Right atrium auricular region (tissue), 2 donors: ENCODE measurements at places on chromosomes 5 and 9. TPM values are rescaled to one million over a fixed set of nuclear protein-coding genes. Genes with fewer than 3 reads are reported as not detected.
A peak's percentile ranks its signal among the peaks of the same experiment; 100 is the strongest.

- H3K36me3 ChIP-seq = no peaks in the 10 kb centered on the region
- H3K27ac ChIP-seq = no peak overlapping the region
Observed at GRCh38 chr9:6869081-6869948, 111.5 kb downstream of the KDM4C start.

DNAH5 gene
- total RNA-seq = 0.08 TPM

DNA sequence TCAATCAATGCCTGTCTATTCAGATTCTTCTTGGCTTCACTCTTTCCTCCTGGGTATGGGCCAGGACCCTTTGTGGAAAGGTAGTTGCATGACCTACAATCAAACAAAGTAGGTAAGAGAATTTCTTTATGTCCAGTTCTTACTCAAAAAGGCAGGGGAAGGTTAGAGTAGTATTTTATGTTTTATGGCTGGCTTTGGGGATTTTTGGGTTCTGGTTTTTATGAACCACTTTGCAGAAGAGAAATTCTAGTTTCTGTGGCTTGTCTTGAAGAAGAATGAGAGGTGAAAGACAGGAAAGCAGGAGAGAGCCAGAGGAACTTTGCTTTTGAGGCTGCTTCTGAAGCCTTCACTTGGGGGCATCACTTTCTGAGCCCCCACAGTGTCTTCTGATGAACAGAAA lies 14.7 kb upstream of the CRHBP start:
- no peaks in the 10 kb centered on the region for H3K27me3 ChIP-seq
- H3K4me1 ChIP-seq = no peaks in the 10 kb centered on the region
- no peak overlapping the region for H3K4me3 ChIP-seq

SLIT3 gene
- 66.1 TPM for total RNA-seq

DNA sequence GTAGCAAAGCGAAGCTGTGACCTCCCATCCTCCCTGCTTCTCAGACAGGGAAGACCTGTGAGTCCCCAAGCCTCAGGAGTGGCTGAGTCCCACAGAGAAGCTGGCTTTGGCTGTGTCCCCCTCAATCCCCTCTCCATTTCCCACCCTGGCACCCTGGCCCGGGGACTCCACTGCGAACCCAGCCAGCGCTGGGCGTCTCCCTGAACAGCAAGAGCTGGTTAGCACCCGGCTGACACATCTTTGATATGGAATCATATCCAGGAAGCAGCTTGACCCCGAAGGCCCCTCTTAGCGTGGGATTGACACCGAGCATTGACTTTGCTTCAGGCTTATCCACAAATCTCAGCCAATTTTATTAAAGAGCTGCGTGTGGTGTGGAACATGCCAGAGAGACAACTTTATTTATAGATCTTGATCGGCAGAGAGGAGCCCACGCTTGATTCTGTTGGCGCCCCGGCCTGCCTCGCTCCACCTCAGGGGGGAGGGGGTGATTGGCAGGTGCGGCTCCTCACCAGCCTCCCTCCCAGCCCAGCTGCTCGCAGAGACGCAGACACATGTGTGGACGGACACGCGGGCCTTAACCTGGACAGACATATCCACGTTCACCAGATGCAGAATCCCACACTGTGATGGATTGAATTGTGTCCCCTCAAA lies 120.7 kb upstream of the MVB12B start:
- H3K4me3 ChIP-seq = no peak overlapping the region
- H3K27ac ChIP-seq = no peak overlapping the region
- no peaks in the 10 kb centered on the region for H3K36me3 ChIP-seq
- no peaks in the 10 kb centered on the region for H3K4me1 ChIP-seq
- no peaks in the 10 kb centered on the region for H3K27me3 ChIP-seq

- H3K27me3 ChIP-seq = no peaks in the 10 kb centered on the region
- no peaks in the 10 kb centered on the region for H3K36me3 ChIP-seq
- H3K27ac ChIP-seq = peak within 1 kb of the TSS; percentile 94
- H3K4me1 ChIP-seq = peaks cover 55% of the 10 kb centered on the region
- H3K4me3 ChIP-seq = peak within 1 kb of the TSS; percentile 37
Observed at GRCh38 chr5:191036-191948, at the start of gene LRRC14B. TSS of gene LRRC14B (plus strand) at chr5:191495. CDS start at chr5:191539, 44 bp downstream.

- H3K27ac ChIP-seq = no peak overlapping the region
- H3K4me1 ChIP-seq = no peaks in the 10 kb centered on the region
- no peaks in the 10 kb centered on the region for H3K27me3 ChIP-seq
Observed at GRCh38 chr9:18173923-18174322, 300.0 kb upstream of the ADAMTSL1 start.

GRCh38 chr9:124522121-124523098 lies 15.2 kb upstream of the NR5A1 start:
- H3K27ac ChIP-seq = no peak overlapping the region
- no peaks in the 10 kb centered on the region for H3K27me3 ChIP-seq
- H3K4me1 ChIP-seq = peaks cover 5% of the 10 kb centered on the region
- no peaks in the 10 kb centered on the region for H3K36me3 ChIP-seq
- H3K4me3 ChIP-seq = no peak overlapping the region

BICD2 gene
- total RNA-seq = 32.2 TPM

PCDHA11 gene
- total RNA-seq = 0.96 TPM

DNA sequence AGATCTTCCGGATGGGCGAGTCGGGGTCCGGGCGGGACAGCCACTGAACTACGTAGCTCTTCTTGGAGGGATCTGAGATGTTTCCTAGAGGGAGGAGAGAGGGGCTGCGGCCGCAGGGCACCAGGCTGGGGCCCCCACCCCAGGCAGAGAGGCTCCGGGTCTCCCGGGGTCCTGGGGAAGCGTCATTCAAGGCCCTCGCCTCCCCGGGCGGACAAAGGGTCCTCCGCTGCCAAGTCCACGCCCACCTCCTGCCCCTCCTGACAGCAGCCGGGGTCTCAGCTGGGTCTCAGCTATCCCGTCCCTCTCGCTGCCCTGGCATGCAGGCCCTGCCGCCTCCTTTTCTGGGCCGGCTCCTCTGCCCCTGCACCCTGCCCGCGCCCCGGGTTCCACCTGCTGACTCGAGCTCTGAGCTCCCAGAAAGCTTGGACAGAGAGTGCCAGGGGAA lies 61.5 kb downstream of the ZNF354C start:
- H3K27ac ChIP-seq = no peak overlapping the region
- no peaks in the 10 kb centered on the region for H3K36me3 ChIP-seq
- no peak overlapping the region for H3K4me3 ChIP-seq

GOLGA1 gene
- 17.2 TPM for total RNA-seq

GRCh38 chr5:127812570-127812969 lies 109.4 kb downstream of the CCDC192 start:
- DNase-seq = no peak
- H3K27me3 ChIP-seq = no peaks in the 10 kb centered on the region
- H3K27ac ChIP-seq = no peak overlapping the region
- no peaks in the 10 kb centered on the region for H3K4me1 ChIP-seq
- no peak overlapping the region for H3K4me3 ChIP-seq

- H3K36me3 ChIP-seq = no peaks in the 10 kb centered on the region
- no peak overlapping the region for H3K4me3 ChIP-seq
- H3K27me3 ChIP-seq = no peaks in the 10 kb centered on the region
- no peak overlapping the region for H3K27ac ChIP-seq
Observed at GRCh38 chr5:9207817-9208418, 338.0 kb downstream of the SEMA5A start.

- H3K4me1 ChIP-seq = no peaks in the 10 kb centered on the region
- H3K4me3 ChIP-seq = no peak overlapping the region
- H3K36me3 ChIP-seq = no peaks in the 10 kb centered on the region
- H3K27ac ChIP-seq = no peak overlapping the region
- DNase-seq = no peak
Observed at GRCh38 chr9:90881648-90882047, 80.0 kb downstream of the SYK start.

- DNase-seq = no peak
- no peak overlapping the region for H3K27ac ChIP-seq
- no peak overlapping the region for H3K4me3 ChIP-seq
- peaks cover 8% of the 10 kb centered on the region for H3K4me1 ChIP-seq
Observed at GRCh38 chr9:129868872-129869486, 33.7 kb downstream of the USP20 start.

RNF208 gene
- total RNA-seq = 5.9 TPM

DNA sequence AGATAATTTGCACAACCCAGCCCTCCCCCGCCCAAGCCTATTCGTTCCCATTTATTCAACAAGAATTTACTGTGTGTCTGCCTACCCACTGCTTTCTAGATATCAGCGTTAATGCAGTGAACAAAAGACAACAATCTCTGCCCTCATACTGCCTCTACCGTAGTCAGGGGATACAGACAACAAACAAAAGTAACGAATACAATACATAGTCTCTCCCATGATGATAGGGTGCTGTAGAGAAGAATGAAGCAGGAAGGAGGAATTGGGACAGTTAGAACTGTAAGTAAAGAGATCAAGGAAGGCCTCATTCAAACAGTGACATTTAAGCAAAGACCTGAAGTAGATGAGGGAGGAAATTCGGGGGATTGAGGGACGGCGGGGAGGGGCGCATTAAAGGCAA lies 1.7 kb downstream of the GFM2 start:
- no peak overlapping the region for H3K4me3 ChIP-seq
- H3K27ac ChIP-seq = no peak overlapping the region
- peaks cover 10% of the 10 kb centered on the region for H3K36me3 ChIP-seq
- H3K27me3 ChIP-seq = no peaks in the 10 kb centered on the region
- peaks cover 33% of the 10 kb centered on the region for H3K4me1 ChIP-seq

- H3K27me3 ChIP-seq = no peaks in the 10 kb centered on the region
- no peaks in the 10 kb centered on the region for H3K36me3 ChIP-seq
- no peaks in the 10 kb centered on the region for H3K4me1 ChIP-seq
- no peak for DNase-seq
Observed at GRCh38 chr5:73253047-73253660, 80.2 kb downstream of the TMEM174 start.

PCDHB15 gene
- 5.3 TPM for total RNA-seq

DNM1 gene
- total RNA-seq = 2.5 TPM

ABL1 gene
- 38.9 TPM for total RNA-seq

KIF4B gene
- not detected for total RNA-seq

- no peaks in the 10 kb centered on the region for H3K27me3 ChIP-seq
- no peaks in the 10 kb centered on the region for H3K4me1 ChIP-seq
- DNase-seq = no peak
- no peak overlapping the region for H3K4me3 ChIP-seq
- no peak overlapping the region for H3K27ac ChIP-seq
Observed at GRCh38 chr9:37632479-37632878, 18.3 kb upstream of the FRMPD1 start.

- no peaks in the 10 kb centered on the region for H3K4me1 ChIP-seq
- no peaks in the 10 kb centered on the region for H3K36me3 ChIP-seq
- no peak for DNase-seq
- no peaks in the 10 kb centered on the region for H3K27me3 ChIP-seq
- H3K27ac ChIP-seq = peak overlapping the region; percentile 85
Observed at GRCh38 chr5:159095151-159095721, 4.5 kb downstream of the EBF1 start.

ARAP3 gene
- total RNA-seq = 12.5 TPM

- H3K36me3 ChIP-seq = no peaks in the 10 kb centered on the region
- H3K27ac ChIP-seq = no peak overlapping the region
- no peaks in the 10 kb centered on the region for H3K4me1 ChIP-seq
- no peak for DNase-seq
Observed at GRCh38 chr9:98472216-98472615, 216.8 kb upstream of the TBC1D2 start.

DNA sequence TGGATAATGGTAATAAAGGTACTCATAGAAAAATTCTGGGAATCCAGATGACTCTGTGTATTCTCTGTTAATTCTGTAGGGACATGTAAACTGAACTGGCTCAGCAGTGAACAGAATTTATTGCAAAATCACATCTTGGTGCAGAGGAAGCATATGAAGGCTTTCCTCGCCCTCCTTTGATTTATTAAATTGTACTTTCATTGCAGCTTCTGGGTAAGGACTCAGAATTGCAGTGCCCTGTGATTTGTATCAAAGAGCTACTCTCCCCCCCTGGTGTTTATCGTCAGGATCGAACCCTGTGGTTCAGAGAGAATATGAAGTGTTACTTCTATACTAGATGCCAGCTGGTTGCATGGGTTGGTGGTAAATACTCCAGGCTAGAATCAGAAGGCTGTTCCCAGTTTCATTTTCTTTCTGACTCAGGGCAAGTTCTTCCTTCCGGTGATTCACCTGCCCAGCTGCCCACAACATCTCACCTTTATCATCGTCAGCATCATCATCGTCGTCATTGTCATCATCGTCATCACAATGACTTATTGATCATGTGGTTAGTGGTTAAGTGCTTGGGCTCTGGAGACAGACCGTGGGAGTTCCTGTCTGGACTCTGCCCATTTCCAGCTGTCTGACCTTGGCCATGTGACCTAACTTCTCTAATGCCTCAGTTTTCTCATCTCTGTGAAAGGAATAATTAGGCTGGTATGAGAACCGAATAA lies 238.8 kb downstream of the ARHGAP26 start:
- H3K36me3 ChIP-seq = no peaks in the 10 kb centered on the region
- DNase-seq = peak; percentile 59
- no peak overlapping the region for H3K27ac ChIP-seq
- no peaks in the 10 kb centered on the region for H3K4me1 ChIP-seq
- H3K4me3 ChIP-seq = no peak overlapping the region

NTNG2 gene
- total RNA-seq = 16.9 TPM

DNA sequence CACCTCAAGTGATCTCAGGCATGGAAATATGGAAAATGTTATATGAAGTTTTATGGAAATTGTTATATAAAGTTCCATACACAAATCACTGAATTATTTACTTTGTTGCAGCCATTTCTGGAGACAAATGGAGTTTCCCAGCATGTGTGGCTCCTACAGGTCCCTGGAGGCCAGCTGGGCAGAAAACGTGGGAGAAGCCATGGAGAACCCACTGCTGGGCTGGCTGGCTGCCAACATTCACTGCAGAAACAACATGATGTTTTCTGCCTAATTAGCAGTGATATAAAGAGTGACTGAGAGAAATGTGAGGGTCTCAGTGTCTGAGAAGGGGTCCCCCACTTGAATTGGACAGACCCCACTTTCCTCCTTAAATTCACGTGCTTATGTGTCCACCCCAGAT lies 208.8 kb upstream of the IRX2 start:
- DNase-seq = no peak
- H3K27ac ChIP-seq = no peak overlapping the region
- no peaks in the 10 kb centered on the region for H3K36me3 ChIP-seq
- H3K4me1 ChIP-seq = no peaks in the 10 kb centered on the region
- H3K4me3 ChIP-seq = no peak overlapping the region

DNA sequence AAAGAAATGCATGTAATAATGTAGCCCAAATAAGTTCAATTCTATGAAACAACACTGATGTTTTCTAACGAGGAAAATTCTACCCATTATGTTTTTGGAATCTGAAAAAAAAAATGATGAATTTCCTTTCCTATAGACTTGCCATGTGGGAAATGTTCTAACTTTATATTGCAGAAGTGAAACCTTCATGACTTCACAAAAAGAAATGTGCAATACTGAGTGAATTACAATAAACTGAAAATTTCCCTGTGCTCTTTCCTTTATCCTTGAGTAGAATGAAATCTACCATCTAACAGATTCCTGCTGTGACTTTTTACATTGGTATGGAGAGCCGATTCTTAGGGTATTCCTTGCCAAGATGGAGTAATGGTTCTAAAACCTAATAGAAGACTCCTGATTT lies 1622.5 kb downstream of the MAT2B start:
- H3K27ac ChIP-seq = no peak overlapping the region
- H3K4me3 ChIP-seq = no peak overlapping the region
- no peak for DNase-seq

GRCh38 chr9:134641990-134642384 lies 384 bp downstream of the COL5A1 start:
- peak overlapping the region; percentile 83 for H3K27ac ChIP-seq
- no peaks in the 10 kb centered on the region for H3K27me3 ChIP-seq
- H3K36me3 ChIP-seq = no peaks in the 10 kb centered on the region
- no peak for DNase-seq
- H3K4me1 ChIP-seq = peaks cover 39% of the 10 kb centered on the region

GRCh38 chr9:91211919-91212318 lies 149.8 kb downstream of the AUH start:
- H3K4me3 ChIP-seq = no peak overlapping the region
- no peak for DNase-seq
- no peaks in the 10 kb centered on the region for H3K27me3 ChIP-seq
- H3K4me1 ChIP-seq = no peaks in the 10 kb centered on the region
- H3K27ac ChIP-seq = no peak overlapping the region
